NB4 (cell line): ENCODE measurements at places on chromosomes 7 and 10.
A peak's percentile ranks its signal among the peaks of the same experiment; 100 is the strongest.

DNA sequence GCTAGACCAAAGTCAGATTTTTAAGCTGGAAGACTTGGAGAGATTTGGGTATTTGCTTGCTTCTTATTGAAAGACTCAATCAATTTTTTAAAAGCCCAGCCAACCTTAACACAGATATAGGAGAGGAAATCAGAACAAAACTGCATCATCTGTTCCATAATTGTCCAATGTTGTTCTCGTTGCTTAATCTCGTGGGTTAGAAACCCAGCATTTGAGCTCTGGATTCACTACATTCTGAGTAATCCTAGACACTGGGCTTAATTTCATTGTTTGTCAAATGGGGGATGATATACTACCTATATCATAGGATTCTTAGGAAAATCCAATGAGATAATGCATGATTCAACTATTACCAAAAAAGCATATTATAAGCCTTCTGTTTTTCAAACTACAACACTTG, 48.9 kb downstream of the CALD1 start:
- no peak for DNase-seq

DNA sequence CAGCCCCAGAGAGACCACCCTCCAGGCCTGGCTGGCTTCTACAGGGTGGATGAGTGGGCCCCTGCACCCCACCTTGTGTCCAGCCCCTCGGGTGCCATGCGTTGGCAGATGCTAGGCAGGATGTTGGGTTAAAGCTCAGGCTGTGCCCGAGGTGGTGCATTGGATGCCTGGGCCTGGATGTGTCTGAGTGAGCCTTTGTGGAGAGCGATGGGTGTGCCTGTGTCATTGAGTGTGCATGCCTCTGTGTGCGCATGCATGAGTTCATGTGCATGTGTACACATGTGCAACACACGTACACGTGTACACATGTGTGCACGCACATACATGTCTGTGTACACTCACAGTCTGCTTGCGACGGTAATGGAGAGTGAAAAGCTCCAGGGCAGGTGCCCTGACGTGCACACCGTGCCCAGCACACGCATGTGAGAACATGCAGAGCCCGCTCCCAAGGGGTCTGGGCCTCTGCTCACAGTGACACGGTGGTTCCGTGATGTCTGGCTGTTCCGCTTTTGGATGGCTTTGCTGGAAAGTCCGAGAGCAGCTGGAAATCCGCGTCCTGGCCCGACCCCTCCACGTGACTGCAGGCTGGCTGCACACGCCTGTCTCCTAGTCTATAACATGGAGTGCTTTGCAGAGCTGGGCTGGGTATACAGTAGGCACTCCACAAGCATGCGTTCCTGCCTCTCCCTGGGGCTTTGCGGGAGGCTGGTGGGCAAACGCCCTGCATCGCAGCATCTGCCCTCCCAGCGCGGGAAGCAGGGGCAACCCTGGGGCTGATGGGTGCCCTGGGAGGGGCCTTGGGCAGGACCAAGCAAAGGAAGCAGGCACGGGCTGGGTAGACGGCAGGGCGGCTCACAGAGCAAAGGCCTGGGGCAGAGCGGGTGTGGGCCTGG, 36.9 kb downstream of the ELFN1 start:
- DNase-seq = no peak

DNA sequence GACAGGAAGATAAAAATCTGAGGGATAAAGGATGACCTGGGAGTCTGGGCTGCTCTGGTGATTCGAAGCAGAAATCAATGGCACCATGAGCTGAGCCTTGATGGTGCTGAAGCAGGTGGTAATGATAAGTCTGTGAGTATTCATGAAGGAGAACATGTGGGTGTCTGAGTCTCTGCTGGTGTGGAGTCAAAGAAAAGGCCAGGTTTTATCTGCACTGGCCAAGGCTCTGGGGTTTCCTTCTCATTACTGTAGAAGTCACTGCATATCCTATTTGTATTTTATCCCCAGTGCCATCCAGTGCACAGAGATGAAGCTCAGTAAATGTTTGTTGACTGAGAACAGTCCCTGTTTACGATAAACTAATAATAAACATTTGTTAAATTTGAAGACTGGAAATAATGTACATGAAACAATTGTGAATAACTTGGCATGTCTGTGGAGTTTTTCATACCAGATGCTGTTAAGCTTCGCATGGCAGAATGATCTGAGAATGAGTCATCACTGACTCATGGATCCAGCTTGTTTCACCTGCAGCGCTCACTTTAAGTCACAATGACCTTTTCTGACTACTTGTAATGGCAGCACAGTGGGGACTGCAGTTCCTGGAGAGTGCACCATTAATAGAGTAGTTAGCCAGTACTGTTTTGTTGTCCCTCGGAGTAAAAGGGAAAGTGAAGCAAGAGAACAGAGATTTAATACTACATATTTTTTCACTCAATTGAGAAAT, 538.5 kb downstream of the HTR7 start:
- DNase-seq = peak; percentile 26

DNA sequence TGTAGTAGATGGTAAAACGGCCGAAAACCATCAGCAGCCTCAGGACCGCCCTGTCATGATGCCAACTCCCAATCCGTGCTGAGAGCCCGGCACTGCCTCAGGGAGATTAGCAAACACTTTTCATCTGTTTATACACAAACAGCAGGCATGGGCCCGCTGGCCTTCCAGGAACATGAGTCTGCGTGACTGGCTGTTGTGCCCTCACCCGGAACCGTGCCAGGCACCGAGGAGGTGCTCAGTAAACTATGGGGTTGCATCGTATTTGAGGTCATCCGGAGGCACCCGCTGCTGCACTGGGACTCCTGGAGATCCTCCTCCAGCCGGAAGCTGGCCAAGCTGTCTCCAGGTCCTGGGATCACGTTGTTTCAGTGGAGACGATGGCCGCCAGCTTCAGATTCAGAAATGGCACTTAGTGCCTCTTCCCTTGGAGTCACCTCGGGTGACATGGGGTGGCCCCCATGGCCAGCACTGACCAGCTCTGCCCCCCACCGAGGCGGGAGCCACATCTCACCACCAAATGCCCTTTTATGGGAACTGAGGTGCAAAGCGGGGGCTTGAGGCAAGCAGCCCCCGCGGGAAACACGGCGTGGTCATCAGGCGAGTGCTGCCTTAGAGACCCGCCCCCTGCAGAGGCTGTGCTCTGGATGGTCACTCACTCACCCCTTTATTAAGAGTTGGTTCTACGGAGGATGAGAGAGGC, 585.9 kb downstream of the PTPRN2 start:
- DNase-seq = no peak

- DNase-seq = no peak
Observed at GRCh38 chr7:9983048-9983447, 990.6 kb upstream of the PHF14 start.

GRCh38 chr7:34622771-34623250, 35.2 kb upstream of the NPSR1 start:
- DNase-seq = no peak

DNA sequence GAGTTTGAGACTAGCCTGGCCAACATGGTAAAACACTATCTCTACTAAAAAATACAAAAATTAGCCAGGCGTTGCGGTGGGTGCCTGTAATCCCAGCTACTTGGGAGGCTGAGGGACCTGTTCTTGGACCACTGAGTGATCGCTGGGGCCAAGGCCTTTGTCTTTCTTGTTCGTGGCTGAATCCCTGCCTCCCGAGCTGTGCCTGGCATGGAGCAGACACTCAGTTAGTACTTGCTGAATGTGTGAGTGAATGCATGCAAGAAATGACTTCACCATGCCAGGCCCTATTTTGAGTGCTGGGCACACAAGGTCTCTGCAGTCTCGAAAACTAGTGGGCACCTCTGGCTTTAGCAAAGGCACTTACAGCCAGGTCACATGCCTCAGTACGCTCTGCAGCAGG, 85.1 kb downstream of the HIP1 start:
- DNase-seq = no peak

DNA sequence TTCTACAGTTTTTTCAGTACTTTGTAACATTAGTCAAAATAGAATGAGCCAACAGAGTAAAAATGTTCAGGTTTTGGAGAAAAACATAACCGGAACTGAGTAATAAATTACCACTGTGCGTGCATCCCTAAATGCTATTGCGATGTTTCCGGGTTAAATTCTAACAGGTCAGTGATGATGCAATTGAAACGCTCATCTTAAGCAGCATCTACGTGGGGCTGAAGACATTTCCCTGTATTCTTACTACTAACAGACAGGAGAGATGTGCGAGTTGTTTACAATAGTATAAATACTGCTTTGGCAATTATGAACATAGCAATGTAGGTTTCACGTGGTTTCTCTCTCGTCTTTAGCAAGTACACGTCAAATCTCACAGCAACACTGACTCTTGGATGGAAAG, 149.4 kb downstream of the USP6NL start:
- no peak for DNase-seq

DNA sequence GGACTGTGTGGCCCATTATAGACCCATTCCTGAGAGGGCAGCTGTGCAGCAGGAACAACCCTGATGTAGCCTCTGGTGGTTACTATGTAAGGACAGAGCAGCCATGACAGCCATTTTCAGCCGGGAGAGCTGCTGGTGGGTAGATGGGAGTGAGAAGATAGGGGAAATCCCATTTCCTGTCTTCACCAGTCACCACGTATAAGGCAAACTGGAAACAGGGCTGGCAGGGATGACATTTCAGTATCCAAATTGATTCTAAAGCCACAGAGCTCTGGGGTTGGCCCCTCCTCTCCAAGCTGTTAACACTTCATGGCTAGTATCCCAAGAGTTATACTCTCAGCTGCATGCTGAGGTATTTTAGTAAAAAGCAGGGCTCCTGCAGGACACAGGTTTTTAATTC, 15.2 kb upstream of the FZD1 start:
- no peak for DNase-seq

DNA sequence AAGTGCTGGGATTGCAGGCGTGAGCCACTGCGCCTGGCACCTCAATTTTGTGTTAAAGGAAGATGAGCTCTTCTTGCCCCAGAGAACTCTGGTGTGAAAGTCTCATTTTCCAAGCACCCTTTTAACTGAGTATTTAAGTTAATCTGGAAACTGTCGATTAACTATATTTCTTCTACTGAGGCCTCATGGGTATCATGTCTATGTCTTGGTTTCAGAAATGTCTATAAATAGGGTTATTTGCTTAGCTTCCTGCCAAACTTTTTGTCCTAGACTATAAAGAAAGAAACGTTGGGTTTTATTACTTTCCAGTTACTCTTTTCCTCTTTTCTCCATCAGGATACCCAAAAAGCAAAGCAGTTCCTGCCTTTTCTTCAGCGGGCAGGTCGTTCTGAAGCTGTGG, 102.4 kb downstream of the LRRC4 start:
- no peak for DNase-seq

DNA sequence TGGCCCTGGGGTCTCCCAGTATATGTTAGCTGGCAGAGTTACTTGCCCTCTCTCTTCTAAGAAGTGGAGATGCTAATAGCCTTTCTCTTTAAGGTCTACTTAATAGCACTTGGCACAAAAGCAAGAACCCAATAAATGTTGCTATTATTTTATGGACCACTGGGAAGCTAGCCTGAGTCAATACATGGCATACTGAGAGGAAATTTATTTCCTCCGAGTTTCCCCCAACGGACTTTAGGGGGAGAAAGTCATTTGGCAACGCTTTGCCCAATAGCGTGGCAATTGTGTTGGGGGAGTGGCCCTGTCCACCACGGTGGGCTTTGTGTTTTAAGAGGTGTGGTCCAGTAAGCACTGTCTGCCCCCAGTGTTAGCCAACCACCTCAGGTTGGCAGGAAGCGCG, 87.4 kb upstream of the SMNDC1 start:
- no peak for DNase-seq

- no peak for DNase-seq
Observed at GRCh38 chr10:51162002-51162401, 87.7 kb downstream of the PRKG1 start.

DNA sequence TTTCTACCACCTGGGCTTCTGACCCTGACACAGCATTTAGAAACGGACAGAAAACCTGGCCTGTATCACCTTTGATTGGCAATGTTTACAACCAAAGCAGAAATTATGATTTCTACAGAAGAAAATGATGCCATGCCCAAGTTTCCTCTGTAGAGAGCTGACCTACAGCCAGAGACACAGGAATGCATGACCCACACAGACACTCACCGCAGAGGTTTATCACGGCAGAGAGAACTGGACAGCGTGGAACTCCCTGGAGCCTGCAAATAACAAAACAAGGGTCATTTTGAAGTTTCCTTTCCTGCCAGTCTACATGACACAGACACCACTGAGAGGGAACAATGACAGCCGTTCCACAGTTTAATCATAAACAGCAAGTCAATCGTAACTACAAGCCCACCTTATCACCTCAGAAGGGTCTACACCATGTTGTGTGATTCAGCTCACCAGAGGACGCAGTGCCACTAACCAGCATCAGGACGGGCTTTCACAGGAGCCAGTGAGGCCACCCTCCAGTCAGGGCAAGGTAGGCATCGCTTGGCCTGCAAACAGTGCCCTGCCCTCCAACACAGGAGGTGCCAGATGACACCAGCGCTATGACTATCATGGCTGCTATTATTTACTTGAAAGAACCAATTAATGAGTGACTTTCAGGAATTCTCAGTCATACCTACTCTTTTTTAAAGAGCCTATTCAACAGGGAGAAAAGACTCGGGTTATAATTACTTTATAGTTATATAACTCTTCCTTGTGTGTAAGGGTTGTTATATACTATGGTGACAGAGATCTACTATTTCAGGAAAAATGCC, 139.9 kb downstream of the TNS3 start:
- no peak for DNase-seq

DNA sequence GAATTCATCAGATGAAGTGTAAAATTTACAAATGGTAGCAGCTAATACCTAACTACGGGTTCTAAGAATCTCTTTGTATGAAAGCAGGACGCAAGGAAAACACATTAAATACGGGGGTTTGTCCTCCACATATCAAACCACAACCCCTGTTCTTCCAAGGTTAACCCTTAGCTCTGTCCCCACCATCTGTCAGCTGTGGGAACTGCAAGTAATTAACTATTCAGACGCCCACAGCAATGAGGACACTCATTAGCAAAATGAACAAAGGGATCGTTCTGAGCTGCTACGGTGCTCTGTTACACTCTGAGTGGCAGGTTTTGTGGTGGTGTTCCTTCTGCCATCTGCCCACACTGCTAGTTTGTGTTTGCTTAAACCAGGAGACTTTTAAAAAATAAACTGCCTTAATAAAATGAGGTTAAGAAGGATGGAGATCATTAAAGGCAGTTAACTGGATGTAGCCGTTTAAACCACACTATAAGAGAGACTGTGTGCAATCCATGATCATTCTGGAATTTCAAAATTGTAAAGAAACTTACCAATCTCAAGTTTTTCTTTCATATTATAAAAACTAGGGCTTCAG, 51.4 kb downstream of the C10orf67 start:
- peak; percentile 50 for DNase-seq

- DNase-seq = peak; percentile 87
Observed at GRCh38 chr7:32670110-32671025, 175.1 kb downstream of the AVL9 start.

- DNase-seq = no peak
Observed at GRCh38 chr7:123773481-123773880, 24.7 kb upstream of the WASL start.

DNA sequence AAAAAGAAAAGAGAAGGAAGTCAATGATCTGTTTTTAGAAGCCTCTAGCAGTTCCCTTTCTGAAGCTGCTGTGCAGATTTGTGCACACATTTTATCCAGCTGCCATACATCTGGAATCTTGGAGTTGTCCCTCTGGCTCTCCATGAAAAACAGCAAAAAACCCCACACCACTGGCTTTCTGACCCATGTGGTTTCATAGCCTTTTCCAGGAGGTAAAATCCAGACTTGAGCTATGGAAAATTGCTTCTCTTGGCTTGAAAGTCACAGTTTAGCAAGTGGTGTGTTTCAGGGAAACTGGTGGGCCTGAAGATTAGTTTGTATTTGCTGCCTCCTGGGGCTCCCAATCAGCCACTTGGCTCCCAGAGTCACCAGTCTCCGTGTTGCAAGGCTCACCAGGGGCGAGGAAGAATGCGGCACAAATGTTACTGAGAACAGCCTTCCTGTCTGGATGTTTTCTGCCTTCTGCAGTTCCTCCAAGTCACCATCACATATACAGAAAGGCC, 50.1 kb upstream of the ADRB1 start:
- DNase-seq = no peak
